Stimulated activated CD4-positive, alpha-beta T cell treated with anti-CD3 and anti-CD28 coated beads, Interleukin-1b, Interleukin-23, amount 100 ng/mL, for 1 hour (primary cell): ENCODE measurements at places on chromosomes 6 and 20.

DNA sequence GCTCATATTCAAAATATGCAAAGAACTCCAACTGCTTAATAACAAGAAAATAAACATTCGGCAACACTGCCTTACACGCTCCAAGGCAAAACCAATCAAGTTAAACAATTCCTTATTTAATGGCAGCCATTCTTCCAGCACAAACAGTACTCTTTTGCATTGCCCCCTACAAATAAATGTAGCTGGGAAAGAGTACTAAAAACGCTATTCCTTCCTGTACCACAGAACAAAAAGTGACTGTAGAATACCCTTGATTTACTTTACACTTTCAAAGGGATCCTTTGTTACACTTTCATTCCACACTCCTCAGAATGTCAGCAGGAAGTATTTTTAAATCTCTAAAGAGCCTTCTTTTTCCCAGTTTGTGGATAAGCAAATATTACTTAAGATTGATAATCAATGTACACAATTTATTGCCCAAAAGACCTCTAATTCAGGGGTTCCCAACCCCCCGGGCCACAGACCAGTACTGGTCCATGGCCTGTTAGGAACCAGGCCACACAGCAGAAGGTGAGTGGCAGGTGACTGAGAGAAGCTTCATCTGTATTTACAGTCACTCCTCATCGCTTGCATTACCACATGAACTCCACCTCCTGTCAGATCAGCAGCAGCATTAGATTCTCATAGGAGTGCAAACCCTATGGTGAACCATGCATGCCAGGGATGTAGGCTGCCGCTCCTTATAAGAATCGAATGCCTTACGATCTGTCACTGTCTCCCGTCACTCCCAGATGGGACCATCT is 51.6 kb downstream of the MBOAT1 start:
- DNase-seq: no peak

DNA sequence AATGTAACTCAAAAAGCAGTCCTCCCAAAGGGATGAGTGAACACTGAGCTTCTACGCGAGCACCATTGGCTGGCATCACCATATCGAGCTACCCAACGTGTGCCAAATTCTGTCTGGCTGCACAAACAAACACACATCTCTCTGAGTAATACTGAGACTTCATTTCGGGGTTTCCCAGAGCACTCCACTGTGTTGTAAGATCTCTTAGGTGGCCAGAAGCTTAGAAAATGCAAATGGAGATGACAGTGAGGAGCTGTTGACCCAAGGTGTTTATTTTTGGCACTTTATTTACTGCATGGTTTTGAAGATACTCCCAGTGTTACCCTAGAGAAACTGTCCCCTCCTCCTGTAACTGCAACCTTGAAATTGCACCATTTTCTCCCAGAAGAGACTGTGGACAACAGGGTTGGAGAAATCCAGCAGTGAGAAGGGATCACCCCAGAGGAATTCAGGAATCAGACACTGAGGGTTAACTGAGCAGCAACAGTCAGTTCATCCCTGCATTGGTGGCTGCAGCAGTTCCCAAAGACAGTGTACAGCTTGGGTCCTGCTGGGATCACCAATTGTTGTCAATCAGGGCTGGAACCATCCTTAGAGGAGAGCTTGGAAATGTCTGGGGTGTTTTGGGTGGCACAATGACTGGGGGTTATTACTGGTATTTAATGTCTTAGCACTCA is 1.0 kb upstream of the RIPOR2 start:
- no peak for DNase-seq

GRCh38 chr20:21534886-21535285 is 21.0 kb upstream of the NKX2-2 start:
- DNase-seq: no peak

GRCh38 chr6:101394936-101395335 is 1.4 kb downstream of the GRIK2 start:
- DNase-seq: no peak

DNA sequence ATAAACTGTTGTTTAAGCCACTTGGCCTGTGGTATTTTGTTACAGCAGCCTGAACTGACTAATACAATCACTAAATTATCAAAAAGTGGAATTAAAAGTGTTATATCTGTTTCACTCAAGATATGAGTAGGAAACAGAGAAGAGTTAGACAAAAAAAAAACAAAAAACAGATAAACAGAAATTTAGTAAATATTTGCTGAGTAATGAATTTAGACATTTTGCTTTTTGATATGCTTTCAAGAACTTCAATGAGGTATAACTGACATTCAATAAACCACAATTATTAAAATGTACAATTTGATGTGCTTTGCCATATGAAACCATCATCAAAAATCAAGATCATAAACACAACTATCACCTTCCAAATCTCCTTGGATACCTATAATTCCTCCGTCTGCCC is 369.2 kb downstream of the PAX1 start:
- no peak for DNase-seq

DNA sequence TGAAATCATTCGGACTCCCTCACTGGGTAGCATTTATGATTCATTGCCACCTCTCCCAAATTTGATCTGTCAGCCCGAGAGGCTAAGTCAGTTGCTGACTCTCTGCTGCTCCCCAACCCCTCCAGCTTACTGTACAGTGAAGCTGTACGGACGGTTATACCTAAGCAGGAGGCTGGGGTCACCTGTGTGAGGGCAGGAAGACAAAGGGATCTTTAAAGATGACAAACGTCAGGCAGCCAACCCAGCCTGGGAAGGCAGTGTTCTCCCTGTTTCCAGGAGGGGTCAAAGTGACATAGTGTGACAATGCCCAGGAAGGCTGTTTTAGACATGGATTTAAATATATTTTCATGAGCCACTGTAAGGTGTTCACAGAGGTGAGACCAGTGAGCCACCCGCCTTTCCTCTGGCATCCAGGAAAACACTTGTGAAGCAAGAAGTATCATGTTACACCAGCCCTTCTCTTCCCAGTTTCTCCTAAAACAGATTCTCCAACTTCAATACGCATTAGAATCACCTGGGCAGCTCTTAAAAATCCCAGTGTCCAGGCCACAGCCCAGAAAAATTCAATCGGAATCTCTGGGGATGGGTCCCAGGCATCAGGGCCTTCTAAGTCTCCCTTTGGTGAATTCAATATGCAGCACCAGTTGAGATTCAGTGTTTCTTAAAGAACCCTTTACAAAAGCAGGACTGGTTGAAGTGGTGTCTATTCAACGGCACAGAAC is 6.8 kb upstream of the PAX1 start:
- no peak for DNase-seq

GRCh38 chr6:108622641-108623298 is 62.1 kb downstream of the FOXO3 start:
- DNase-seq: no peak

- no peak for DNase-seq
Measured at GRCh38 chr6:127637830-127638409, 60.9 kb downstream of the C6orf58 start.

DNA sequence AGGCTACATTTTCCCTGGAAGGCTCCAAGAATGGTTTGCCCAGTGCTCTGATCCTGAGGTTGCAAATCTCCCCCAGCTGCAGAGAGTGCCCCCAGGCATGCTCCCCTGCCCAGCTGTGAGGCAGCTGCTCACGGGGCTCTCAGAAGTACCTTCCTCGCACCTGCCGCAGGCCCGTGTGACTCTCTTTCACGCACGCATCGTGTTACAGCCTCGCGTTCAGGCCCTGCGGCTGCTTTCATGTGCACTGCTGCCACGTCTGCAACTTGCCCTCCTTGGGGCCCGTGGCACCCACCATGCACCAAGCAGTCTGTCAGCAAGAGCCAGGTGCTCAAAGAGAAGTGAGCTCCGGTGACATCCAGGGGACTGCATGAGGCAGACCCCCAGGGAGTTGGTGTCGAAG is 28.6 kb upstream of the SPO11 start:
- no peak for DNase-seq

DNA sequence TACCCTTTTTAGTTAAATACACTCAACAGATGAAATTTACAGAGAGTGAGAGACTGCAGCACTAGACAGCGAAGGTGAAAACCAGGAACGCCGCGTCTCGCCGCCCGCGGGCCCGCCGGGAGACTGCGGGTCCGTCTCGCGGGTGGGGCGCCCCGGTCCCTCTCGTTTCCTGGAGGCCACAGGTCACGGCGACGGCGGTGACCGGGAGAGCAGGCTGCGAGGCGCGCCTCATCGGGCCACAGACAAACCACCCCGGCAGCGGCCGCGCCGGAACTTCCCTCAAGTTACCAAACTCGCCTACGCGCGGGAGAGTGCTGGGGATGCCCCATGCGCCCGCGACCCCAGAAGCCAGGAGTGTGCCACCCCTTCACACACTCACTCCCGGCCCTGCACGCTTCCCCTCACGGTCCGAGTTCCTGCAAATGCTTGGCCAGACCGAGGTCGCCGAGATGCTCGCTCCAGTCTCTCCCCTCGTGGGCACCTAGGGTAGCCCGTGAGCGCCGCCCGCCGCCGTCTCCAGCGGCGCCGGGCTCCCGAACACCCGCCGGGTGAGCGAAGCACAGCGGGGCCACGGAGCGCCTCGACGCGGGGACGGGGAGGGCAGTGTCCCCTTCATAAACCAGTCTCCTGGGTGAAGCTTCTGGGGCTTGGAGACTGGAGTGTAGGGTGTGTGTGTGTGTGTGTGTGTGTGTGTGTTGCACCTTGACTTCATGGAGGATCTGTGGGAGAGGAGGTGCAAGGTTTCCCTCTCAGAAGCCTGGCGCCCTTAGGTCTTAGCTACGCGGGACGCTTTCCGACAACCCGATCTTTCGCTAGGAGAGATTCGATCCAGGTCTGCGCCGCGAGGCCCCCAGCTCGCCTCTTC is 1.4 kb downstream of the BACH2 start:
- DNase-seq: peak; percentile 33

DNA sequence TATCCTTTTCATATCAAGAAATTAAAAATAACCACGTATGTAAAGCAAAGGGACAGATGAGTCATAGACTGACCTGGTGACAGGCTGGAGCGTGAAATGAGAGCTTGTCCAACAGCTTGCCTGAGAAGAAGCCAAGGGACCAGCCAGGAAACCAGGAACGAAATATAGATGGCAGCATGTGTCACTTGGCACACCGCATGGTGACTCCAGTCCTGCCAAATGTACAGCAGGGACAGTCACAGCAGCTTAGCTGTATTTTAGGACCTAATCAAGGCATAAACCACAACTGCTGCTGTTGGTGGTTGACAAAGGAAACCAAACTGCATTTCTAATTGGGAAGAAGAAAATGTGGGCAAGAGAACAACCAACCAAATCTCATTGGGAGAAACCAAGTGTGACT is 755.0 kb downstream of the TFAP2A start:
- no peak for DNase-seq

- DNase-seq: no peak
Measured at GRCh38 chr6:170139531-170139930, 151.3 kb downstream of the DLL1 start.

GRCh38 chr6:111301946-111302345 is 181.1 kb downstream of the REV3L start:
- DNase-seq: no peak

DNA sequence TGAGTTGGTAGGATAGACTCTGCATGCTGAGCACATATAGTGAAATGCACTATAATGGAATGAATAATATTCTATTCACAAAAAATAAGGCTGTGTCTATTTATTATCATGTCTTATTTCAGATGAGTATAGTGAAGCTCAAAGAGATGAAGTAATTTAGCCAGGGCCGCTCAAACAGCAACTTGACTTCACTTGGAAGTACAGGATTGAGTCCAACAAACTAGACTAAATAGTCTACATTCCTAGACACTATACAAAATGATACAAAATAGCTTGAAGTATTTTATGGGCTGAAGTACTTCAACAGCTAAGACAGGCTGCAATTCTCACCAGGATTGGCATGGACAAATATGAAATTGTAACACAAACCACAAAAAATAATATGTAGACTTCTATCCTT is 144.5 kb upstream of the DST start:
- DNase-seq: no peak

DNA sequence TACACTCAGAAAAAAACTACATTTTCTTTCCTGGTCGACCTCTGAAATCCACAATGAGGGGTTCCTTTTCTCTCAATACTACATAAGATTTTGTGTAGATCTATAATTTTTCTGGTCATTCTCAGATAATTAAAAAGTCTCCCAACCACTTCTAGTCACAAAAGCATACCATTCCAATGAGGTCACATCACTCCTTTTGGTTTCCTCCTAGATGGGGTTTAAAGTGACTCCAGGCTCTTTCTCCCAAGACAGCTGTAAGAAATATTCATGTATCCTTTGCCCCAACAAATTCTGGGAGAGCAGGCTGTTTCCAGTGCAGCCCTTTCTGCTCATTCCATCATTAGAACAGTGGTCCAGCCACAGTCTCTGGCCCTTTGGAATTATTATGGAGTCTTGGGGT is 43.1 kb upstream of the BEND6 start:
- no peak for DNase-seq

- no peak for DNase-seq
Measured at GRCh38 chr20:18138266-18138582, 561 bp downstream of the KAT14 start.

DNA sequence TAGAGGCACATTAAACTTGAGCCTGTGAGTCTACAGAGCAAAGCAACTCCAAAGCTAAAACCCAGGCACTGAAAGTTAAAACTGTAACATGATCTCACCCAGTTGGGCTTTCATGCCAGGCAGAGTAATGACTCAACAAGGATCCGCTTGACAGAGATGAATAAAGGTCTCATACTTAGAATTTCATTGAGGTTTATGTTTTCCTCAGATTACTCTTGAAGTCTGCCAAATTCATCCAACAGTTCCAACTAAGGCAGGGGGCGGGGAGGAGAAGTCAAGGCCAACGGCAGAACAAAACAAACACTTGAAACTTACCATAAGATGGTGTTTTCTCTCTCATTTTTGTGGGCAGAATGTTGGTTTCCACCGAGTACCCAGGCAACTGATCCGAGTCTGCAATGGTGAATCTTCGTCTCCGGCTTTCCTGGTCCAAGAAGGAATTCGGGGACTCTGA is 54.0 kb upstream of the IPCEF1 start:
- no peak for DNase-seq

DNA sequence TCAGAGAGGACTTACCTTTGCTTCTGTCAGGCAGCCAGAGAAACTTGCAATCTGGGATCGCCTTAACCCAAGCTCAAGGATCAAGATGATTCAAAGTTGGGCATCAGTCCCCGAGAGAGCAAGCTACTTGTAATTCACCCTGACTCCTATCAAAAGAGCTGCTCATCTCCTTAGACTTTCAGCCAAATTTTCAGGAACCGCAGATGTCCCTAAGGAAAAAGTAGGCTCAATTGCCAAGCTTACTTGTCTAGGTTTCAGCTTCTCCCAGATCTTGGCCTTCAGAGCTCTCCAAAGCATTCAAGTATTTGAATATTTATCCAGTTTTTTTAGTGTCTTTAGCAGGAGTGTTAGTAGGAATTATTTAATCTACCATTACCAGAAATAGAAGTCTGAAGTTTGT is 434.1 kb upstream of the MMS22L start:
- no peak for DNase-seq

DNA sequence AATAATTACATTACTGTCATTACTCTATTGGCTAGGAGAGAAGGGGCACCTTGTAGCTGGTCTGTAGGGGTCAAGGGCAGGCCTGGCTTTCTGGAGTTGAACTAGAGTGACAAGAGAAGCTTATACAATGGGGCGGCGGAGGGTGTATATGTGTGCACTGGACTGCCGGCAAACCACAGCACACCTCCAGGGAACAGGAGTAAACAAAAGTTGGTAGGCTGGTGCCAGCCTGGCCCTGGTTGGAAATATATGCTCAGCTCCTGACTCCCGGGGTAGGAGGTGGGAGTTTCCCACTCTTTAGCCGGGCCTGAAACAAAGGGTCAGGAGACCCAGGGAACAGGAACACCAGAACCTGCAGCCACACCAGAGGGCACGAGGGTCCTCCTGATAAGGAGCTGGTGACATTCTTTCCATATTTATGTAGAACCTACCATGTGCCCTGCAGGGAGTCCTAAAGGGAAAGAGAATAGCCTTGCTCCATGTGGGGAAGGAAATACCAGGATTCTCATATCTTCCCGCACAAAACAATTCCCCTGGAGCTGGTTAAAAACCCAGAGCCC is 5.1 kb downstream of the C6orf132 start:
- DNase-seq: no peak
